ENCODE measurements at places on chromosomes 3 and 15.

DNA sequence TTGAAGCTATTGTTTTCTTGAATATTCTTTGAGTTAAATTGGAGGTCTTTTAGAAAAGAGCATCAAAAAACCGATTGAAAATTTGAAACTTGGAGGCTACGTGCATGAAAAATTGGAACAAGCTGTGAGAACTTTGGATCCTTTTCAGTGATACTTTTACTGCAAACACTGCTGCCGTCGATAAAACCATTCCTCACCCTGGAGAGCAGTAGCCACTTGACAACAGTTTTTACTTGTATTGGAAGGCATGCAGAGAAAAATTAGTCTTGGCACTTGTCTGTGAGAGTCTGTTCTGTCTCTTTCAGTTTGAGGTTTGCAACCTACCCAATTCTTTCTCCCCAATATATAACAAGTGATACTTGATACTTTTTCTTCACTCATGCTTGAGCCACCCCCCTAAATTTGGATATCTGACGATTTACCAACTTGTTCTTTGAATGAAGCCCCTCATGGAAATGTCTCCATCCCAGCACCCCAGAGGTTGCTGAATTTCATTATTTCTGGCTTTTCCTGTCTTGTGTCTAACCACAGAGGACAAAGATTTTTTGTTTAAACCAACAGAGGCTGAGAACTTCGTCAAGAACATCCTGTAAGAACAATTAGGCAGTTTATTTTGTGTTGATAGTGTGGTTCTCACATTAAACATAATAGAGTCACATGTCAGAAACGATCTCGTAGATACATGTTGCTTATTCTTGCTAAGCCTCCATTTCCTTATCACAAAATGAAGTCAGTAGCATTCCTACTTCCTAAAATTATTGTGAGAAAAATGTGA lies 307.3 kb upstream of the PLSCR5 start:
- DNase-seq, result no peak

DNA sequence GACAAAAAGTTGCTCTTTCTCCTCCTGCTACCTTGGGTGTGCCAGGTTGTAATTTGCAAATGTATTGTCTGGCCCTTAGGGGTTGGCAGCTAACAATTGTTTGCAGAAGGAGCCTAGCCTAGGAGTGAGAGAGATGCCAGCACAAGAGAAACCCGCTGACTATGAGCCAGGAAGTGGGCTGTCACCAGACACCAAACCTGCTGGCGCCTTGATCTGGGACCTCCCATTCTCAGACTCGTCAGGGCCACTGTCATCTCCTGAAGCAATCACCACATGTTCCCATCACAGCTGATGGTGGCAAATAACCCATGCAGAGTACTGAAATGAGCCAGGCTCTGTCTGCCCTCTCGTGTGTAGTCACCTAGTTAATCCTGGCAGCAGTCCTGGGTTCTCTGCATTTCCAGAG lies 406.4 kb upstream of the NPAP1 start:
- no peak for DNase-seq

GRCh38 chr15:25054329-25054728 lies 99.5 kb downstream of the SNRPN start:
- no peak for DNase-seq

- DNase-seq, result peak; percentile 42
Measured at GRCh38 chr15:78070049-78070700, 7.3 kb downstream of the TBC1D2B start.

- no peak for DNase-seq
Measured at GRCh38 chr3:179168918-179169317, 20.8 kb downstream of the PIK3CA start.

DNA sequence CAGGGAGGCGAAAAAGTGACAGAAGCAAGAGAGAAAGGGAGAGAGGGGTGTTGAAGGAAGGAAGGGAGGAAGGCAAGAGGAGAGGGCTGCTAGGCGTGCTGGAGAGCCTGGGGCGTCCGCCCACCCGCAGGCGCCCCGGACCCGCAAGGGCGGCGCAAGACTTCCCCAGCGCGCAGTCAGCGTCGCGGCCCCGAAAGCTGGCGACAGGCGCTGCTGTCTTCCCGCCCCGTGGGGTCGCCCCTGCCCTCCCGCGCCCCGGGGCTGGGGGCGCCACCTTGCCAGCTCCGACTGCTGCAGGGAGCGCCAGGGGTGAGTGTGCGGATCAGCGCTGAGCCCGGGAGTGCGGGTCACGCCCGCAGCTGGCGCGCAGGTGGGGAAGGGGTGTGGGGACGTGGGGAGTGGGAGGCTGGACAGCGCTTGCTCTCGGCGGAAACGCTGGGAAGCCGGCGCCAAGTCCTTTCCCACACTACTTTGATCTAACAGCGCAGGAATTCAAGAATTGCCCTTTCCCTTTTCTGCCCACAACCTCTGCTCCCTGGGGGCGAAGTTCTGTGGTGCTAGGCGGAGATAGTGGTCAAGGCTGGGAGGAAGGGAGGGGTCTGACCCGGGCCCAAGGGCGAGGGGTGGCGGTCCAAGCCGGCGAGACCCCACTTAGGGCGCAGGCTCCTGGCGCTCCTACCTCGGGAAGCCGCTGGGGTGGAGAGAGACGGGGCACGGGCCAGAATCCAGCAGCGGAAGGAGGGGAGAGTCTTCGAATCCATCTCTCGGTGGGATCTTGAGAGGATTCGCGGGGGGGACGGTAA lies 266.1 kb downstream of the CGGBP1 start:
- DNase-seq, result no peak

GRCh38 chr3:193996641-193997089 lies 139.3 kb upstream of the HES1 start:
- no peak for DNase-seq

DNA sequence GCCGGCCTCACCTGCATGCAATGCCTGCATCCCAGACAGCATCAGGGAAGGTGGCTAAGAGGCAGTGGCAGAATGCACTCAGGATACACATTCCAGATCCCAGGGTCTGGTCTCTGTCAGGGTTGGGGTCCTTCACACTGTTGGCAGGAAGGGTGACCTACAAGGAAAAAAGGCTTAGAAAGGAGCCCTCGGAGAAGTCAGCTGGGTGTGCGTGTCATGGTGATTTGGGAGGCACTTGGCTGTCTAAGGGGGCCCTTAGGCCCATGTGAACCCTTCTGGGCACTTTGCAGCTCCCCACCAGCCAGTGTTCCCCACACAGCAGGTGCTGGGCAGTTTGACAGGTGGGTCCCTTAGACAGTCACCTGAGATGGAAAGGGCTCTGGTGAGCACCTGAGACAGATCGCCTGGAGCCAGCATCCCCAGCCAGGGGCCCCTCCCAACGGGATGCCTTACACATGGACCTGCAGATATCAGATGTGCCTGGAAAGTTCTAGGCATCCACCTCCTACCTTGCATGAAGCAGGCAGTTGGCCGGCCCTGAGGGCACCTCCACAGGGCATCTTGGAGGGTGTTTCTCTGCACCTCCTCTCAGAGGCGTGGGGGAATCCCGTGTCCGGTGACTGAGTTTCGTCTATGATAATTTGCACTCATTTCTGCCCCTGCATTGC lies 131.6 kb downstream of the LRRK1 start:
- no peak for DNase-seq

- DNase-seq, result no peak
Measured at GRCh38 chr15:68441045-68441743, 9.2 kb upstream of the ITGA11 start.

- no peak for DNase-seq
Measured at GRCh38 chr15:89360294-89360971, 25.8 kb upstream of the POLG start.

DNA sequence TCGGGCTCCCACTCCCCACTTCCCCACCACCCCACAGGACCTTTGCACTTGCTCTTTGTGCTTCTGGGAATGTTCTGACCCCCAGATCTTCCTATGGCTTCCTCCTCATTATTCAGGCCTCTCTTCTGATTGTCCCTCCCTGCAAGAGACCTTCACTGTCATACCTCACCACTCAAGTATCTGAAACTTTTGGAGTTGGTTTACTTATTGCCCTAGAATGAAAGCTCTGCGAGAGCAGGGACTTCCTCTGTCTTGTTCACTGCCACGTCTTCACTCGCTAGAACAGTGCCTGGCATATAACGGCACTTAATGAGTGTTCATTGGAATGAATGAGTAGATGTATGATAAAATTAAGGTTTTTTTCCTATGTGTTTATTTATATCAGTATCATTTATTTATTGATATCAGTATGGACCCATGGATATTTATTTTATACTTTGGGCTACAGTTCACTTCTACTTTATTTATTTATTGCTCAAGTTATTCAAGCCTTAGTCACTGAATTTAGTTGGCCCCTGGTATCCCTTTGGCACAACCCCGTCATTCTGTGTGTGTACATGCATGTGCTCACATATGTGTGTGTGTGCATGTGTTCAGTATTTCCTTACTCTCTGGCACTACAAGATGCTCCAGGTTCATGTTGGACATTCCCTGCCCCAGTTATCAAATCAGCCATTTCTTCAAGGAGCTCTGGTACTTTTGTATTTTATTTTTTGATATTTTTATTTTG lies 197.6 kb downstream of the THSD4 start:
- DNase-seq, result no peak

- no peak for DNase-seq
Measured at GRCh38 chr15:93028111-93028631, 60.8 kb downstream of the RGMA start.

DNA sequence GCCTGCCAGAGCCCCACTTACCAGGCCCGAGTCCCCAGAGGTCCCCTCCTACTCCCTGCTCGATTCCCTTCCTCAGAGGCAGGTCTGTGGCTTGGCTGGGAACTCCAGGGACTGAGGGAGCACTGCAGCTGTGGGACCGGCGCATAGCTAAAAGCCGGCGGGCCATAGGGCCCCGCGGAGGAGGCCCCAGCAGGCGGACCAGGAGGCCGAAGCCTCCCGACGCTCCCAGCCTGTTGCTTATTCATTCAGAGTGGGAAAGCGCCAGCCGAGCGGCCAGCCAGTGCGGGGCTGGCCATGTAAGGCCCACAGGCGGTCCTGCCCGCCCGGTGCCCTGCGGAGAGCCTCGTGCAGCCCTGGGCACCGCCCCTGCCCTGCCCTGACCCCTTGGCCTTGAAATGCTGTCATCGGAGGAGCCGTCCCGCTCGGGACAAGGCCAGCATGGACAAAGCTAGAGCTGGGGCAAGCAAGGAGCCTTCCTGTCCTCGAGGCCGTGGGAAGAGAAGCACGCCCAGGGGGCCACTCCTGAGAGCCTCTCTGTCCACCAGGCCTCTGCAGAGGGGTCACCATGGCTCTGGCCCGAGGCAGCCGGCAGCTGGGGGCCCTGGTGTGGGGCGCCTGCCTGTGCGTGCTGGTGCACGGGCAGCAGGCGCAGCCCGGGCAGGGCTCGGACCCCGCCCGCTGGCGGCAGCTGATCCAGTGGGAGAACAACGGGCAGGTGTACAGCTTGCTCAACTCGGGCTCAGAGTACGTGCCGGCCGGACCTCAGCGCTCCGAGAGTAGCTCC lies at the start of gene LOXL1:
Gene LOXL1, plus strand, starts transcription at position 244 of the 784 bp plus-strand sequence. Its CDS starts 322 bp downstream, at position 566.
- no peak for DNase-seq

DNA sequence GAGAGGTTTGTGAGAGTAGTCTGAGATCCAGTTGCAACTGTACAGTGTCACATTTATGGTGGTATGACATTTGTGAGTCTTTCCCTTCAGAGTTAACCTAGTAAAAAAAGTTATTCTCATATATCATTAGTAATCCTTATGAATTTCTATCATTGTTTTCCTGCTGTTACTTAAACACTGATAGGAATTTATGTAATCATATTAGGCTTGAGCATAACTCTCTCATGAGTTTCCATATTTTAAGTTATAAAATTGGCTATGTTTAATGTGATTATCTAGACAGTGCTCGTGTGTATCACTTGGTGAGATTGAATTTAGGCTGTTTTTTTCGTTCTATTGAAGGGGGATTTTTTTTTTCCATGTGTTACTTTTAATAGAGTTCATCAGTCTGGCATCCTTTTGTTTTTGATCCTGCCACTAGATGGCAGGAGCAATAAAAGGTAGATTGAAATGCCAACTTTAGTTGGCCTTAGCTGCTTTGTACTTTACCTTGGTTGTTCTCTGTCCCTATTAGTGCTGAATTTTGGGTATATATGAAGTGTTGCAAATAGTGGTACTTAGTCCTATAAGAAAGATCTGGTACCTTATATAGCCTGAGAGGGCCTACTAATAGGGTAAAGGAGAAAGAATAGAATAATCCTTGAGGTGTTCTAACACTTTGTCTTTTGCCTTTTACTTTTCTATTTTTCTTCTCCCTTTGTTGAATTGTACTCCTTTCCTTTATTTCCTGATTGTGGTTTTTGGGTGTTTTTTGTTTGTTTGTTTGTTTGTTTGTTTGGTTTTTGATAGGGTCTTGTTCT lies 17.9 kb downstream of the STT3B start:
- DNase-seq, result peak; percentile 23

- DNase-seq, result no peak
Measured at GRCh38 chr3:187434524-187434923, 66.3 kb downstream of the RTP4 start.

DNA sequence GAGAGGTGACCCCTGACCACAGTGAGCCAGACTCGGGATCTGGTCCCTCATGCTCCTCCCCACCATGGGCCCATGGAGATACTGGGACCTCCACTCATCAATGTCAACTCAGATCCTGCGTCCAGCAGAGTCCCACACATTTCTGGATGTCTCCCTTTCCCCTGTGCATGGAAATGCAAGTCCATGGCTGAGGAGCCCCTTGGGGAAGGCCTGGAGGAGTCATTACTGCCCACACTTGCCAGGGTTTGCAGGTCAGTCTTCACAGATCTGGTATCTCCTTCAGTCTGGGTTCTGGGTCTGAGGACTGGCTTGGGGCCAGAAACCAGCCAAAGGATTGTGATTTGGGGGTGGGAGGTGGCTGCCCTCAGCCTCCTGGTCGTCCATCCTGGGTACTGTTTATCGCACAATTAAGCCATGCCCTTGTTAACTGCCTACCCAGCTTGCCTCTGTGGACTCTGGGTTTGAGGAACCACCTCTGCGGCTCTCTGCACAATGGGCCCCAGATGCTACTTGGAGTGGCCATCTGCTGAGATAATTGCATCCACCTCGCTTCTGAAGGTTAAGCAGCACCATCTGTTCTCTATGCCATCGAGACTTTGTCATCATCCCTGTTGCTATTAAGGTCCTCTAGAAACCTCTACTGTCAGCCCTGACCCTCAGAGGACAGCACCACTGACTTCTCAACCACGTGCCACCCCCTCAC lies 49.9 kb upstream of the KLF13 start:
- DNase-seq, result no peak

- DNase-seq, result no peak
Measured at GRCh38 chr15:95843241-95843910, 487.1 kb upstream of the NR2F2 start.

DNA sequence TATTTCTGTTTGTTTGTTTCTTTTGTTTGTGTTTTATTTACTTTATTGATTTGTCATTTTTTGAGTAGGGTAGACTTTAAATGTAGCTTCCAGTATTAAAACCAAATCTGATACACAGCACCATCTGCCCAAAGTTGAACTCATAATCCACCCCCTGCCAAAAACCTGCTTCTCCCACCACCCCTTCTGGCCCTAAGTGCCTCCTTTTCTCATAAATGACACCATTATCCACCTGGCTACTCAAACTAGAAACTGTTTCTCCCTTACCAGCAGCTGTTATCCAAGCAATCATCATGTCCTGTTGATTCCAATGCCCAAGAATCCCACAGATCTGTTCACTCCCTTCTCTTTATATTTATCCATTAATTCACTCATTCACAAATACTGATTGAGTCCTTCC lies 21.8 kb upstream of the PTX3 start:
- DNase-seq, result no peak

All from central memory CD4-positive, alpha-beta T cell (primary cell).